ENCODE measurements at places on chromosomes 7 and 10.
A peak's percentile ranks its signal among the peaks of the same experiment; 100 is the strongest.

DNA sequence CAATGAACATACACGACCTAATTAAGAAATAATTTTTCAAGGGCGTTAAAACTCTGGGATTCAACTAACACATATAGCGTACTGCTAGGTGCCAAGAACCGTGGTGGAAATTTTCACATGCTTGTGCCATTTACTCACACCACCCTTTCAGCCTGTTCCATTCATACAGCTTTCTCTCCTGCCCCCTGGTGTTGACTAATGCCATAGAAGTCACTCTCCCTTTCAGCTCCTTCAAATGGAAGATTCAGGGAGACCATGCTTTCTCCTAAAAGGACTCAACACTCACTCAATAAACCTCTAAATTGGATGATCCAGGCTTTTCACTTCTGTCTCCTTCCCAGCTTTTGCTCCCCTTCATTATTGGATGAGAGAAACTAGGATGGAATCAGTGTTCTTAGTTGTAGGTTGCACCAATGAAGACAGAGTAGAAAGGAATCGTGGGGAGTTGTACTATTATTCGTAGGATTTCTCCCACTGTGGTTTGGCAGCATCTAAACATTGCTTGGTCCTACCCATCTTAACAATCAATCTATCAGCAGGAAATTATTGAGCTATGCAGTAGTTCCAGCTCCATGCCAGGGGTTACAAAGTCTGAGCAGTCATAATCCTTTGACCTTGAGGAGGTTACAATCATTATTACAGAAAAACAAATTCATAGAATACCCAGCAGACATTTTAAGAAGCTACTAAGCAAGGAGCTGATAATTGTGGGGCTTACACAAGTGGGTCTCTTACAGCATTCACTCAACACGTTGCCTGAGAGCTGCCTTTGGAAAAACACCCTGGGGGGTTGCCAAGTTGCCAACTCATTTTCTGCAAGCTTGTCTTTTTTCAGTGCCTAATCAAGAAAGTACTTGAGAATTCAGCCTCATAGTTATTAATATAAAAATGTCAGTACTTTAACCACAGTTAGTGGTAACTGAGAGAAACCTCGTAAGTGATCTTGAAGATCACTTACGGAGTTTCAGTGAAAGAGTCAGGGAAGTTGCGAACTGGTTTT, 2.8 kb upstream of the PPP1R3C start:
- no peak for DNase-seq

- DNase-seq: no peak
Observed at GRCh38 chr7:70680743-70681468, 451.0 kb upstream of the GALNT17 start.

GRCh38 chr7:78018641-78019446, 220.3 kb downstream of the PHTF2 start:
- DNase-seq: peak; percentile 68

GRCh38 chr7:135211179-135211945, at the start of gene WDR91:
WDR91 (minus strand) TSS chr7:135211526; CDS start chr7:135211502, 24 bp downstream.
- DNase-seq: peak; percentile 99

DNA sequence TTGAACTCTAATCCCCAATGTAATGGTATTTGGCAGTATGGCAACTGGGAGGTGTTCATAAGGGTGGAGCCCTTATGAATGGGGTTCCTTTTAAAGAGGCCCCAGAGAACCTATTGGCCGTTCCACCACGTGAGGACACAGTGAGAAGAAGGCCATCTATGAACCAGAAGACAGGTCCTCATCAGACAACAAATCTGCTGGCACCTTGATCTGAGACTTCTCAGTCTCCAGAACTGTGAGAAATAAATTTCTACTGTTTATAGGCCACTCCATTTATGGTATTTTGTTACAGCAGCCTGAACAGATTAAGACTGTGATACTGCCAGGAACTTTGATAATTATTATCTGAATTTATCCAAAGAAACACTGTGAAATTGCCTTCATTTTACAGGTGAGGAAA, 132.3 kb downstream of the GLI3 start:
- no peak for DNase-seq
